ENCODE measurements at places on chromosomes 3 and 15. TPM values are rescaled to one million over a fixed set of nuclear protein-coding genes. Genes with fewer than 3 reads are reported as not detected.

DNA sequence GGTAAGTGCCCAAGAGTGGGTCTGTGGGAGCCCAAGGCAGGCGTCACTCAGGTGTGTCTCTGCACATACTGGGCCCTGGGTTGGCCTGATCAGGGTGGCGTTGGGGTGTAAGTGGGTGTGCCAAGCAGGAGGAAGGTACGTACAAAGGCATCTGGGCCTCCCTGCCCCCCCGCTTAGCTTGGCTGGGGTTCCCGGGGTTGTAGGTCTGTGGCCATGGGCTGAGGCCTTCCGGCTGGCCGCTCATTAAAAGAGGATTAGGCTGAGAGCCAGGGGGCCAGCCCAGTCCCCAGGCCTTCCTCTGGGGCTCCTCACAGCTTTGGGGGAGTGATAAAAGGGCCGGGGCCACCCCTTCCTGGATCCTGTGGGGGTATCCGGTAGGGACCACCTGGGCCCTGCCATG, 13.3 kb downstream of the SEMA3F start:
- peak overlapping the region; percentile 66 for H3K27ac ChIP-seq
- H3K27me3 ChIP-seq = no peaks in the 10 kb centered on the region
- no peak overlapping the region for H3K4me3 ChIP-seq
- DNase-seq = no peak
- H3K4me1 ChIP-seq = peaks cover 99% of the 10 kb centered on the region

GRCh38 chr3:70431911-70432310, 119.5 kb upstream of the MDFIC2 start:
- no peak overlapping the region for H3K4me3 ChIP-seq
- no peaks in the 10 kb centered on the region for H3K36me3 ChIP-seq
- H3K27ac ChIP-seq = no peak overlapping the region
- H3K27me3 ChIP-seq = no peaks in the 10 kb centered on the region

DNA sequence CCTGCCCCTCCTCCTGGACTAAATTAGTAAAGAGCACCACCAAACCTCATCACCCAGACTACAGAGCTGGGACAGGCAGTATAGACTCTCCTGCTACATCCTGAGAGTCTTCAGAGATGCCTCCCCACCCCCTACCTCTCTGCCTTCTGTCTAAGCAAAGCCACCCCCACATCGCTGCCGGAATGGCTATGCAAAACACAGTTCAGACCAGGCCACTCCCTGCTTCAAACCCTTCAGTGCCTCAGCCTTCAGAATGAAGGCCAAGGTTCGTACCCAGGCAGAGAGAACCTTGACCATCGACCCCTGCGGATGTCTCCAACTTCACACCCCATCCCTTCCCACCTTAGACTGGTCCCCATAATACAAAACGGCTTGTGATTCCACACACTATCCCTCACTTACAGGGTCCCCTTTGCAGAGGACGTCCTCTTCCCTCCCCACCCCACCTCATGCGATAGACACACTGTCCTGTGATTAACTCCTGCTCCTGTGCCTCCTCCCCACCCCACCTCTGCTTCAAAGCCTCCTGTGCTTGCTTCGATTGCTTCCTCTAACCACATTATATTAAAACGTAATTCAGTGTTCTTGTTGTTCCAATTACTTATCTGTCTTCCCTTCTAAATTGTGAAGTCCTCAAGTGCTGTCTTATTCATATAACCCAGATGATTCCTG, 175.3 kb downstream of the UACA start:
- no peak overlapping the region for H3K27ac ChIP-seq
- DNase-seq = no peak
- no peaks in the 10 kb centered on the region for H3K36me3 ChIP-seq
- H3K4me1 ChIP-seq = peaks cover 38% of the 10 kb centered on the region
- no peaks in the 10 kb centered on the region for H3K27me3 ChIP-seq
- no peak overlapping the region for H3K4me3 ChIP-seq

GRCh38 chr15:85545185-85545584, 164.8 kb downstream of the AKAP13 start:
- H3K27ac ChIP-seq = no peak overlapping the region
- no peak overlapping the region for H3K4me3 ChIP-seq
- no peak for DNase-seq
- no peaks in the 10 kb centered on the region for H3K4me1 ChIP-seq
- H3K27me3 ChIP-seq = no peaks in the 10 kb centered on the region

DNA sequence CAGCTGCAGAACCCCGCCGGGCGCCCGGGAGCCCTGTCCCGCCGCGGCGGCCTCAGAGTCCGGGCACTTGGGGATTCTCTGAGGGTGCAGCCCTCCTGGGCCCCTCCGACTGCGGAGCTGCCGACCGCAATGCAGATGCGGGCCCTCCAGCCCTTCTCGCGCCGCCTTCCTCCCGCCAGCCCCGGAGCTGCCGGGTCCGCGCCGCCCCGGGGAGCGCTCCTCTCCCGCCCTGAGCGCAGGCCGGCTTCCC, 320 bp upstream of the ACAN start:
- H3K4me1 ChIP-seq = no peaks in the 10 kb centered on the region
- no peak overlapping the region for H3K27ac ChIP-seq
- H3K4me3 ChIP-seq = no peak overlapping the region
- peaks cover 4% of the 10 kb centered on the region for H3K27me3 ChIP-seq

GRCh38 chr3:58307639-58308215, 1.4 kb downstream of the HTD2 start:
- H3K4me1 ChIP-seq = peaks cover 28% of the 10 kb centered on the region
- peaks cover 16% of the 10 kb centered on the region for H3K36me3 ChIP-seq
- DNase-seq = no peak
- H3K27ac ChIP-seq = peak overlapping the region; percentile 93

DNA sequence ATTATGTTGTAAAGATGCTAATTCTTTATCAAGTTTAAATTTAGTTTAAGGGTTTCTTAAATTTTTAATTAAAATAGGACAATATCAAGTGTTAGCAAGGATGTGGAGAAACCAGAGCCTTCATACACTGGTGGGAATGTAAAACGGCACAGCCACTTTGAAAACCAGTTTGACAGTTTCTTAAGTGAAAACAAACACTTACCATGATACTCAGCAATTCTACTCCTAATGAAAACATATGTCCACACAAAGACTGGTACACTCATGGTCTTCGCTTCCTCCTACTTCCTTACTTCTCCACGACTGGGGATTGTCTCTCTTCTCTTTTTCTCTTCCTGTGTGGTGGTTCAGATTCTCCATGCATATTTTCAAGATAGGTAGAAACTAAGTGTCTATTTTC, 9.2 kb downstream of the SKIC8 start:
- no peak overlapping the region for H3K27ac ChIP-seq
- no peak for DNase-seq
- H3K4me3 ChIP-seq = no peak overlapping the region
- H3K4me1 ChIP-seq = peaks cover 3% of the 10 kb centered on the region

- no peaks in the 10 kb centered on the region for H3K27me3 ChIP-seq
- H3K27ac ChIP-seq = peak within 1 kb of the TSS; percentile 71
- no peaks in the 10 kb centered on the region for H3K36me3 ChIP-seq
- H3K4me3 ChIP-seq = peak within 1 kb of the TSS; percentile 95
- DNase-seq = peak; percentile 90
- H3K4me1 ChIP-seq = peaks cover 21% of the 10 kb centered on the region
Measured at GRCh38 chr15:74995182-74995778, at the start of gene SCAMP5. Gene SCAMP5 (plus strand): TSS chr15:74995563. CDS start chr15:75011840, 16,277 bp downstream.

- no peak overlapping the region for H3K27ac ChIP-seq
- DNase-seq = no peak
- no peaks in the 10 kb centered on the region for H3K27me3 ChIP-seq
- H3K4me1 ChIP-seq = peaks cover 16% of the 10 kb centered on the region
- H3K4me3 ChIP-seq = no peak overlapping the region
Measured at GRCh38 chr15:34182942-34183341, 27.0 kb downstream of the KATNBL1 start.

DNA sequence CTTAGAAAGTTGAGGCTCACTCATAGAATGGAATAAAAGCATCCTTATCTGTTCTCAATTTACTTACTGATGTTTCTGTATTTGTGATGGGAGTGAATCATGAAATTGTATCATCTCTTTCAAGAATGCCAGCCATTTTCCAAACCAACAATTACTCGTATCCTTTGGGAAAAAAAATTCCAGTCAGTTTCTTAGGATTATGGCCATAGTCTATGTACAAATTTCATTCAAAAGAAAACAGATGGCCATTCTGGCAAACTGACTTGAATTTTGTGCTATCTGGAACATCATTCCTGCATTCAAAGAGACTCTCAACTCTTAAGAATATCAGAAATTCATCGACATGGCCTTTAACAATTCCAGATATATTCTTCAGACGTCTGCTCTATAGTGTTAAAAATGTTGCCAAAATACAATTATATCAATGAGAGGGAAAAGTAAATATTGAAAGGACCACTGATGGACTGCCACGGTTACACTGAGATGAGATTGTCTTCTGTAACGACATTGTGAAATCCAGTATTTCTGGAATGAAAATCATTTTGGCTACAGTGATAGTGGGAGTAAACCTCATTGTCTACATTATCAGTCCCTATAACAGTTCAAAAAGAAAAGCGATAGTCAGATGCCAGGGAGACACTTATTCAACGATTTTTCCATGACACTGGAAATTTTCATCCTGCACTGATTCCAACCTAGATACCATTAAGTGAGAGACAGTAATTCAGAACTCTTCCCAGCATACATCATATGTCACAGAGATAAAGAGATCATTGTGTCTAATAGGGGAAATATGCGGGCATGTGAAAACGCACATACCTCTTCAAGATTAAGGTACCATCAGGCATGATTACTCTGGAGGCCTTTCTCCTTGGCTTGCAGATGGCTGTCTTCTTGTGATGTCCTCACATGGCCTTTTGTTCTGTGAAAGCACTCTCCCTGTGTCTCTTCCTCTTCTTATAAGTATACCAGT, 953.8 kb upstream of the ALCAM start:
- no peak for DNase-seq
- no peak overlapping the region for H3K27ac ChIP-seq
- no peaks in the 10 kb centered on the region for H3K36me3 ChIP-seq
- H3K27me3 ChIP-seq = no peaks in the 10 kb centered on the region
- H3K4me1 ChIP-seq = no peaks in the 10 kb centered on the region

DNA sequence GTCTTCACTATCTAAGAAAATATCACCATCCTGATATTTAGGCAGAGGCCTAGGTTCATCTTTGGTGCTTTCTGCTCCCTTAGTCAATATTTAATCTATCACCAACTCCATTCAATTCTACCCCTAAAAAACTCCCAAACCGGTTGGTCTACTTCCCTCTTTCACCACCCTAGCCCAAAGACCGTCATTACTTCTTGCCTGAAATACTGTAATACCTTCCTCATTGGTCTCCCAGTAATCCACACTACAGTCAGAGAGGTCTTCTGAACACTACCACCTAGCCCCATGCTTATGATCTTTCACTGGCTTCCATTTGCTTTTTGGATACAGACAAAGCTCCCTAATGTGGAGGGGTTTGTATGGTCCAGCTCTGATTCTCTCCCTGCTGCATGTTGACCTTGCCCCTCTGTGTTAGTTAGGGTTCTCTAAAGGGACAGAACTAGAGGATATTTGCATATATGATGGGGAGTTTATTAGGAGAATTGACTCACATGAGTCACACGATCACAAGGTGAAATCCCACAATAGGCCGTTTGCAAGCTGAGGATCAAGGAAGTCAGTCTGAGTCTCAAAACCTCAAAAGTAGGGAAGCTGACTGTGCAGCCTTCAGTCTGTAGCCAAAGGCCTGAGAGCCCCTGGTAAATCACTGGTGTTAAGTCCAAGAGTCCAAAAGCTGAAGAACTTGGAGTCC, 36.4 kb upstream of the ATP2C1 start:
- no peak overlapping the region for H3K4me3 ChIP-seq
- H3K27me3 ChIP-seq = no peaks in the 10 kb centered on the region
- no peaks in the 10 kb centered on the region for H3K4me1 ChIP-seq
- no peak overlapping the region for H3K27ac ChIP-seq
- no peaks in the 10 kb centered on the region for H3K36me3 ChIP-seq

- H3K4me3 ChIP-seq = no peak overlapping the region
- H3K27me3 ChIP-seq = peaks cover 35% of the 10 kb centered on the region
- peak; percentile 21 for DNase-seq
- H3K36me3 ChIP-seq = no peaks in the 10 kb centered on the region
Measured at GRCh38 chr3:114155370-114155821, 23.5 kb downstream of the DRD3 start.

GRCh38 chr3:154161806-154162205, 40.6 kb downstream of the ARHGEF26 start:
- H3K36me3 ChIP-seq = no peaks in the 10 kb centered on the region
- H3K4me3 ChIP-seq = no peak overlapping the region
- DNase-seq = no peak
- peaks cover 36% of the 10 kb centered on the region for H3K4me1 ChIP-seq
- no peak overlapping the region for H3K27ac ChIP-seq

DNA sequence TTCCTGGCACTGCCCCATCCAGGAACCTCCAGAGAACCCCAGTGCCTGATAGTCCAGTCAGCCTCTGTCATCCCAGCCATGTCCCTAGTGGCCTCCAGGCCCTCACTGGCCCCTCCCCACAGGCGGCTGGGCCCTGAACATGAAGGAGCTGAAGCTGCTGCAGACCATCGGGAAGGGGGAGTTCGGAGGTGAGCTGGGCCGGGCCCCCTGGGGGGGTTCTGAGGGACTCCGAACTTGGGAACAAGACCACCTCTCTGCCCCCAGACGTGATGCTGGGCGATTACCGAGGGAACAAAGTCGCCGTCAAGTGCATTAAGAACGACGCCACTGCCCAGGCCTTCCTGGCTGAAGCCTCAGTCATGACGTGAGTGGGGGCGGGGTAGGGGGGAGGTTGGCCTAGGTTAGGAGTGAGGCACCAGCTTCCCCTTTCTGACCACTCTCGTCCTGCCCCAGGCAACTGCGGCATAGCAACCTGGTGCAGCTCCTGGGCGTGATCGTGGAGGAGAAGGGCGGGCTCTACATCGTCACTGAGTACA, 12.0 kb upstream of the LMAN1L start:
- peaks cover 13% of the 10 kb centered on the region for H3K4me1 ChIP-seq
- H3K4me3 ChIP-seq = no peak overlapping the region
- no peak overlapping the region for H3K27ac ChIP-seq
- no peak for DNase-seq

DNA sequence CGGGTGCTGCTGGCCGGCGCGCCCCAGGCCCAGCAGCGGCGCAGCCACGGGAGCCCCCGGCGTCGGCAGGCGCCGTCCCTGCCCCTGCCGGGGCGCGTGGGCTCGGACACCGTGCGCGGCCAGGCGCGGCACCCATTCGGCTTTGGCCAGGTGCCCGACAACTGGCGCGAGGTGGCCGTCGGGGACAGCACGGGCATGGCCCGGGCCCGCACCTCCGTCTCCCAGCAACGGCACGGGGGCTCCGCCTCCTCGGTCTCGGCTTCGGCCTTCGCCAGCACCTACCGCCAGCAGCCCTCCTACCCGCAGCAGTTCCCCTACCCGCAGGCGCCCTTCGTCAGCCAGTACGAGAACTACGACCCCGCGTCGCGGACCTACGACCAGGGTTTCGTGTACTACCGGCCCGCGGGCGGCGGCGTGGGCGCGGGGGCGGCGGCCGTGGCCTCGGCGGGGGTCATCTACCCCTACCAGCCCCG, 777 bp downstream of the LOXL1 start:
- H3K4me1 ChIP-seq = peaks cover 6% of the 10 kb centered on the region
- peaks cover 5% of the 10 kb centered on the region for H3K27me3 ChIP-seq
- DNase-seq = no peak
- H3K4me3 ChIP-seq = no peak overlapping the region
- H3K27ac ChIP-seq = no peak overlapping the region

- H3K4me3 ChIP-seq = no peak overlapping the region
- H3K27me3 ChIP-seq = no peaks in the 10 kb centered on the region
- H3K4me1 ChIP-seq = no peaks in the 10 kb centered on the region
- no peak overlapping the region for H3K27ac ChIP-seq
- H3K36me3 ChIP-seq = no peaks in the 10 kb centered on the region
Measured at GRCh38 chr3:25153136-25153535, 274.9 kb upstream of the RARB start.

The ATP13A5 gene
- not detected for total RNA-seq

The TRA2B gene
- total RNA-seq = 259 TPM

The DNAJA4 gene
- not detected for total RNA-seq

The PLD1 gene
- 33.6 TPM for total RNA-seq

The LDHAL6B gene
- not detected for total RNA-seq

The WDR76 gene
- 11.1 TPM for total RNA-seq

The GRM7 gene
- total RNA-seq = not detected
